ENCODE measurements at places on chromosomes 2 and 18.

DNA sequence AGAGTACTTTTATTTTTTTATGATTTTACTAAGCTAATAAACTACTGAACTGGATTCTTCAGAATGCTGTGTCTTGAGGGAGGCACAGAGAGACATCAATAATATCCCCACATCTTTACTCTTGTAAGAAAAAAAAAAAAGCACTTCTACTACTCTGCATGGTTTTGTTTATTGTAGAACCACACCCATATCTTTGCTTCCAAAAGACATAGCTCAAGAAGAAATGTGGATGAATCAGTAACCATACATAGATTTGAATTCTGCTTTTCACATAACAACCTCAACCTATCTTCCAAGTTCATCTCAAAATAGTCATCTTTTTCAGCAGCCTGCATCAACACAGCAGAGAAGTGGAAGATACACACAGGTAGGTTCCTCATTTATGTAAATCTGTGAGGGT is 12.2 kb upstream of the COL5A2 start:
- no peak for DNase-seq

DNA sequence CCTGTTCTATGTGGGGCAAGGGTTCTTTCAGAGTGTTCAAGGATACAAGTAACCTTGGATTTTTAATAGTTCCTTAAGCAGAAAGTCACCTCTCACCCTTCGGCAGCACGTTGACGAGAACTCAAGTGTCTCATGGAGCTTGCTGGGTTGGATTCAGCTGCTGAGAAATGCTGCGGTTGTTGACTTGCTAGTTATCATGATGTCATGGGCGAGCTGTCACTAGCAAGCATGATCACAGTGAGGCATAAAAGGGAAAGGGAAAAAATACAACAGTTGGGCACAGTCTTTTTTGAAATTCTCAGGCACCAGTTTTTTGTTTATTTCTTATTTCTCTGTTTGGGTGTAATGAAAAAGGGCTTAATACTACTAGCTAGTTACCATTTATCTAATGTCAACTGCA is 53.2 kb downstream of the ADCYAP1 start:
- DNase-seq, result no peak

DNA sequence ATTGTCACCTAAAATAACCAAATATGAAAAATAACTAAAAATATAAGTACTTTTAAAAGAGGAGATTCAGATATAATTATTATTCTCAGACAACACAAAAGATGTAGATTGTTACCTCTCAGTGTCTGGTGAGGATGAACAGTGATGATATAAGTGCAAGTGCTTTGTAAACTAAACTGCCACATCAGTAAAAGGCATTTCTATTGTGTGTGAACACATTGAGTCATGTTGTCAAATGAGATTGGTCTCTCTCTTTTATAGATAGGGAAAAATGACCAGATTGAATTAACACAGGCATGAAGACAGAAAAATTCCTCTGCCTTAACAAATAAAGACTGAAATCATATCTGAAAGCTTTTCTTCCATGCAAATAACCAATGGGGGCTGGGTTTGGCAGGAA is 182.4 kb upstream of the TMEFF2 start:
- no peak for DNase-seq

GRCh38 chr2:71833855-71834560 is 313.7 kb downstream of the CYP26B1 start:
- DNase-seq, result no peak

- no peak for DNase-seq
Measured at GRCh38 chr2:215851082-215851481, 162.3 kb downstream of the MREG start.

GRCh38 chr18:22745966-22746365 is 187.2 kb upstream of the RBBP8 start:
- DNase-seq, result no peak

DNA sequence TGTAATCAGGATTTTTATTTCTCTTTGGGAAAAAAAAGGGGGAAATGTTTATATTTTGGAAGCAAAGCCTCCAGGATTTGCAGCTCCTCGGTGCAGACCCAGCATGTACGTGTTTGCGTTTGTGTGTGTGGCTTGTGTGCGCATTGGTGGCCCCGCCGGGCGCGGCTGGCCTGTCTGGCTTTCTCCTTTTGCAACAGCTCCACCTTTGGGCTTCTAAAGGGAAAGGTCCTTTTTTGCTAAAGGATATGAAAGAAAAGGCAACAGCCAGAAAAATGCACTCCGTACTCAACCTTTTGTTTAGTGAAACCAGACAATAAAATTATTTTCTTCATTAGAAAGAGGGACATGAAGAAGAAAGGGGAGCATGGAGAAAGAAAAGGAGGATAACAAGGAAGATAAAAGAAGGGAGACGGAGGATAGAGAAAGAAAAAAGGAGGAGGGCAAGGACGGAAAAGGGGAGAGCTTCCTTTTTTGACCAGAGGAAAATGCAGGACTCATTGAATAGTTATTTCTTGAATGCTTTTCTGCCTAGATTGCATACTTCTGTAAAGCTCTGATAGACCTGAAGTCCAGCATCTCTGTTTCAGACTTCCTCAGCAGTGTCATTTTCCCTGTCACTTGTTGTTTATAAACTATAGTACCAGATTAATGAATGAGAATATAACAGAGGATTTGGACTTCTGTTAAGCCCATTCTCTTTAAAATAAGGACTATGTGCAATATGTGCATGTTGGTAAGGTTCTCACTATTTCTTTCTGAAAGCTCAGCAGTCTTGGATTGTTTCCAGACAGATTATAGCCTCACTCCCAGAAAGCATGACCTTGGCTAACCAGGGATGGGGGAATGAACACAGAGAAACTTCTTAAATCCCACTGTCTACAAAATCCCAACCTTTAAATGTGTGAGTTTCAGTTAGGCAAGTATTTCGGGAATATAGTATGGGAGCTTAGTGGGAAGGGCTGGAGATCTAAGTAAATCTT is 563.1 kb upstream of the PIK3C3 start:
- DNase-seq, result no peak

DNA sequence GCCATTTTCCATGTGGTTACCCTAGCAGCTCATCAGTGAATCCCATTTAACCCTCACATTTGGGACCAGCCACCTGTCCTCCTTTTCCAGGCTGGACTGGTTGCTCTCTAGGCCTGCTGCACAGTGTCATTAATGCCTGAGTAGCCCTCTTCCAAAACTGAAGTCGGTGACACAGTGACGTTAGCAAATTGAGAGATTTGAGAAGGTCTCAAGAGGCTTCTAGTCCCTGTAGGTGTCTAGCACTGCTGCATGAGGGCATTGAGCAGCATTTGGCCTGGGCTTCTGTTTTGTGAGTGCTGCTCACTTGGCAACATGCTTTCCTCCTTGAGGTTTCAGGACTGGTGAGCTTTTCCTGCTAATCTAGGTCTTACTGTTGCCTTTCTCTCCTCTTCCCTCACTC is 36.7 kb downstream of the PKP4 start:
- no peak for DNase-seq

- DNase-seq, result no peak
Measured at GRCh38 chr2:145402706-145403277, 882.9 kb upstream of the ZEB2 start.

GRCh38 chr18:57352271-57352701 is at the start of gene ST8SIA3:
ST8SIA3 (plus strand) TSS chr18:57352557; CDS start chr18:57352847, 290 bp downstream.
- DNase-seq, result no peak

DNA sequence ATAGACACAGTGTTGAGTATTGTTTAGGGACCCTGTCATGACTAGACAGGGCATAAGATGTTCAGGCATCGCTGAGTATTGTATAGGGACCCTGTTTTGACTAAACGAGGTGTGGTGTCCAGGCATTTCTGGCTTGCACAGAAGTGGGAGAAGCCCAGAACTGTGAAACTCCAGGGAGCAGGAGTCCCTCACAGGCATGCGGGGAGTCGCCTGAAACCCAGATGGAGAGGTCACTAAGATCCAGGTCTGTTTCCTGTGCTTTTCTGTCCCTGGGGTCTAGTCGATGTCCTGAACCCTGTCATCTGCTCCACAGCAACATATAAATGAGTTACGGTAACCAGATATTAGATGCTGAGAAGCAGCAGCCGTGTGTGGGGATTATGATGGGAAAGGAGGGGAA is 469.0 kb upstream of the SALL3 start:
- no peak for DNase-seq

DNA sequence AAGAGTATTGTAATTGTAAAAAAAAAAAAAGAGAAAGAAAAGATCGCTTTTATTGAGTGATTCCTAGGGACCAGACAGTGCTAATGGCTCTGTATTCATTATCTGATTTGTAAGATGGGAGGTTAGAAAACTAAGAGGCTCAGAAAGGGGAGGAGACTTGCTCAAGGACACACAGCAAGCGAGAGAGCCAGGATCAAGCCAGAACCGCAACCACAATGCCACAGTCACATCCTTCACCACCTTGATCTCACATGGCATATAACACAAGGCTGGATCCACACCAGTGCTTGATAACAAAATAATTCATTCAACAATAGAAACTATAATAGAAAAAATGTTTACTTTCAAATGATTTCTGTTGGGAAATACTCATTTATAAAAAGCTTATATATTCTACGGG is 37.5 kb downstream of the TFCP2L1 start:
- no peak for DNase-seq

DNA sequence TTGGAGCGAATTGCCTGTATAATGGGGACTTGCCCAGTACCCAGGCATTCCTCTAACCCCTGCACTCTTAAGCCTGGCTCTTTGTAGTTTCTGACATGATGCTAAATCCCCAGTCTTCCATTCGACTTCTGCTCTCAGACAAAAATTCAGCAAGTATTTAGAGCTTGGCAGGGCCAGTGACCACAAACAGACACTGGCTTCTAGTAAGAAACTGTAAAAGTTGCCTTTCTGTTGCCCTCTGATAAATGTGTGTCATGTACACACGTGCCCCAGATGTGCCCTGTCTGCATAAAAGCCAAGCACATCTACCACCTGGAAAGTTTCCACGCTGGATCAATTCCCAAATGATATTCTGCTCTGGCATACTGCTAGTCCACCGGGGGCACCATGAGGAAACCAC is 18.0 kb downstream of the PAX3 start:
- DNase-seq, result no peak

- DNase-seq, result no peak
Measured at GRCh38 chr2:178225006-178225805, 30.9 kb downstream of the OSBPL6 start.

DNA sequence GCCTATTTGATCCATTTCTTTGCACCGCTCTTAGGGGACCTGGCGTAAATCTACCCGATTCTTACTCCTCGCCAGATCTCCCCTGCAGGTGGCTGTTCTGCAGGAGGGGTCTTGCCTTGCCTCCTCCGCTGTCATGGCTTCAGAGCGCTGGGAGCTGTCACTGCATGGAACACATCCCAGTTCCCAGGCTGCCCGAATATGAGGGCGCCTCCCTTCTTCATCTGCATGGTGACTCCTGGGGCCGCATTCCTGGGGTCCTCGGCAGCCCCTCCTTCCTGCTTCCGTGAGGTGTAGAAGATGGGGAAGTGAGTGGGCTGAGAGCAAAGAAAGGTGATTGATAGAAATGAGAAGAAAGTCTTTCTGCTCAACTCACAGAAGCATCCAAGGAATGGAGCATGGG is 27.3 kb upstream of the COPS8 start:
- DNase-seq, result no peak

GRCh38 chr2:15840148-15840547 is 100.2 kb upstream of the MYCN start:
- DNase-seq, result no peak

DNA sequence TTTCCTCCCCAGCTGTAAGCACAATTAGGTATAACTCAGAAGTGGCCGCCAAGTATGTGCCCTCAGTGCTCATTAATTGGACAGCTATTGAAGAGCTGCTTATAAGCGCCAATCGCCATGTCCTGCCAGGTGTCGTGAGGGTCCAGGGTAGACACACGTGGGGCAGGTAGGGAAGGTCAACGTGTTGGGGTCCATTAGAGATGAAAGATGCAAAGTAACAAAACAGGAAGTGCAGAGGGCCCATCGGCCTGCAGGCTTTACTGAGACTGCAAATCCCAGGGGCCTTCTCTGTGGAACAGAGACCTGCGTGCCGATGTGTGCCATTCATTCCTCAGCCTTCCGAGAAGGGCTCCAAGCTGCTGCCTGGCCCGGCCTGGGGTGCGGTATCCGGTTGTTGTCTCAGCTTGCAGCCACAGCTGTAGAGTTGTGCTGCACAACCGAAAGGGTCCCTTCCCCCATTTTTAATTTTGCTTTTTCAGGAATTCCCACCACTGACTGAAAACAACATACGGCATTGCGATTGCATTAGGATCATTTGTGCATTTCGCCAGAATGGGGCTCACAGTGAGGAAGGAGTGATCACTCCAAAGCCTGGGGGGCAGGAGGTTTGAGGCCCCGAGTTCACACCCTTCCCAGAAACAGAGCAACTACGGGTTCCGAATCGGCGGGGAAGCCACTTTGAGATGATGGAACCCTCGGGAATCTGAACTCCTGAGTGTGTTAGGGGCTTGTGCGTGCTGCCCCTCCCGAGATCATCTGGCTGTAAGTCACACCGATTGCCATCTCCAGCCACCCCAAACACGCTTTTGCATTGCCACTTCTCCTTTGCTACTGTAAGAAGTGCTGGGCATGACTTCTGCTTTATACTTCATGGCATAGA is 94.3 kb downstream of the TSHZ1 start:
- DNase-seq, result no peak

DNA sequence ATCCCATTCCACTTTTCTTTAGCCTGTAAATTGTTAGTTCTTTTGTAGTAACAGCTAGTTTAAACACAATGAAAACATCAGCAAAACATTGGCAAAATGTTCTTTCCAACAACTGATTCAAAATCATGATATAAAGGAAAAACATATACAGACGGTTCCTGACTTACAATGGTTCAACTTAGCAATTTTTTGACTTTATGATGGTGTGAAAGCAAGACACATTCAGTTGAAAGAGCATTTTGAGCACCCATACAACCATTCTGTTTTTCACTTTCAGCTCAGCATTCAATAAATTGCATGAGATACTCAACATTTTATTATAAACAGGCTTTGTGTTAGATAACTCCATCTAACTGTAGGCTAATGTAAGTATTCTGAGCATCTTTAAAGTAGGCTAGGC is 185.1 kb downstream of the NOL4 start:
- DNase-seq, result no peak

GRCh38 chr2:143345887-143346787 is 216.9 kb downstream of the ARHGAP15 start:
- DNase-seq, result no peak

- no peak for DNase-seq
Measured at GRCh38 chr2:239012228-239012627, 164.3 kb downstream of the TWIST2 start.

DNA sequence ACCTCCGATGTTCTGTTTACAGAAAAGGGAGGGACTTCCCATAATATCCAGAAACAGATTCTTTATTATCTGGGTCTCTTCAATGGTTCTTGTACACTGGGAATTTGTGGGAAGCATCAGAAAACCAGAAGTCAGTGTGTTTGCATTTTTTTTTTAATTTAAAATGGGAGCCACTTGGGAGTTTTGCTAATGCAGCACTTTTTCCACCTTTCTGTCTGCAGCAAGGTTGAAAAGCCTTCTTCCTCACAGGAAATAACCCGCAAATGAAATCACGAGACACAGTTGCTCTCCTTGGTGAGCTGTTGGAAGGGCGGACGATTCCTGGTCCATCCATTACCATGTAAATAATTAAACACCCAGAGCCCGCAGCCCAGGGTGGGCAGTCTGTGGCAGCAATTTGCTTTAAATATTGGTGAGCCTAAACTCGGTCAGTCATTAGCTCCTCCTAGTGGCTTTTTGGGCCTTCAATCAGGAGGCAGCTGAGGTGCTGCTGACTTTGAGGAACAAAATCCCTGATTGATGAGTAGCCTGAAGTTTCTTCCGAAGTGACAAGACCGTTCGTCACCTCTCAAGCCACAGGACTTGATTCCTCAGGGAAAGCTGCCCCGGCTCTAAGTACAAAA is 471.5 kb downstream of the EPHA4 start:
- no peak for DNase-seq

Measured in stimulated activated CD8-positive, alpha-beta memory T cell treated with anti-CD3 and anti-CD28 coated beads, Interleukin-2, amount 100 ng/mL, for 1 hour (primary cell).